ENCODE measurements at places on chromosomes 2 and 18. TPM values are rescaled to one million over a fixed set of nuclear protein-coding genes. Genes with fewer than 3 reads are reported as not detected.
A peak's percentile ranks its signal among the peaks of the same experiment; 100 is the strongest.

DNA sequence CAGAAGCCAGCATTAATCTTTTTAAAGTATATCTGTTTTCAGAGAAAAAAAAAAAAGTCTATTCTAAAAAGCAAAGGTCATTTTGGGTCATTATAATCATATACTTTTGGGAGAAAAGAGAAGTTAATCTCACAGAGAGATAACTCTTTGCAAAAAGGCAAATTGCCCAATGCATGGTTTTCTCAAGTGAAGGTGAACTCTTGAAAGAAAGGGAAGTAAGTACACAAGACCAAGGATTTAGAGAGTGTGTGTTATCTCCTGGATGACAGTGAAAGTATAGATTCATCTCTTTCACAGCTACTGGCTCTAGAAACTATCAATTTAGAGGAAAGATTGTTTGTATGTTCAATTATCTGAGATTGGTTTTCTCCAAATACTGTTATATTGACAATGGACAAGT, 151.4 kb downstream of the CD8B2 start:
- H3K4me3 ChIP-seq: no peak overlapping the region

DNA sequence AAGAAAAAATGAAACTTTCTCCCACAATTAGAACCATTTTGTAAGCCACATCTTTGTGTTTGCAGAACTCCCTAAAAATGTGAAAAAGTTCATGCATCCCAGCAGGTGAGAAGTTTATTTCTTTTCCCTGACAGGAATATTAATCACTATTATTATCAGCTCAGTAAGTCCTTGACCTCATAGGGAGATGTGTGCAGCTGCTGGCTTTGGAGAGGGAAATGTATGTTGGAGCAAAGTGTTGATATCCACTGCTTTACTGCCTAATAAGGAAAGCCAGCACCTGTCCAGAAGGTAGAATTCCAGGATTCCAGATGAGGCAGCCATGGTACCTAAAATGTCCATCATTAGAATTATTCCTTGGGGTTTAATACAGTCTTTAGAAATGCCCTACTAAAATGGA, 35.8 kb upstream of the CCNT2 start:
- no peaks in the 10 kb centered on the region for H3K36me3 ChIP-seq
- H3K27ac ChIP-seq: no peak overlapping the region
- no peak overlapping the region for H3K4me3 ChIP-seq
- H3K27me3 ChIP-seq: no peaks in the 10 kb centered on the region
- no peaks in the 10 kb centered on the region for H3K4me1 ChIP-seq
- no peak for DNase-seq

- DNase-seq: no peak
- no peaks in the 10 kb centered on the region for H3K27me3 ChIP-seq
- H3K27ac ChIP-seq: no peak overlapping the region
- H3K36me3 ChIP-seq: no peaks in the 10 kb centered on the region
- H3K4me3 ChIP-seq: no peak overlapping the region
- no peaks in the 10 kb centered on the region for H3K4me1 ChIP-seq
Measured at GRCh38 chr2:158735822-158736580, 59.1 kb upstream of the DAPL1 start.

DNA sequence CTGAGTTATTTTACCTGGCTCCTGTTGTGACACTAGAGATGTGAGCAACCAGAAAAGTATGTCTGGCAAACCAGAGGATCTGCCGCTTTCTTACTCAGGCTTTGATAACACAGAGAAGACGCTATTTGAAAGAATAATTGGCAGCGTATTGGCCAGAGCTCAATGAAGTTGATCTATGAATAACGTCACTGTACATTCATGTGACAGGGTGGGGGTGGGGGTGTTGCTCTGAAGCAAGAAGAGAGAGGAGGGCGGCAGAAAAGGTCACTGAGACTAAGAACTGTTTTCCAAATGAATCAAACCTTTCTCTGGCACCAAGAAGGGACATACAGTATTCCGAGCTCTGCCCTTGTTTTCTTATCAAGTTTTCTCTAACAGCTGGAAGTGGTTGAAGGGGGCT, 1.7 kb upstream of the ONECUT2 start:
- no peaks in the 10 kb centered on the region for H3K36me3 ChIP-seq
- H3K27me3 ChIP-seq: peaks cover 92% of the 10 kb centered on the region

DNA sequence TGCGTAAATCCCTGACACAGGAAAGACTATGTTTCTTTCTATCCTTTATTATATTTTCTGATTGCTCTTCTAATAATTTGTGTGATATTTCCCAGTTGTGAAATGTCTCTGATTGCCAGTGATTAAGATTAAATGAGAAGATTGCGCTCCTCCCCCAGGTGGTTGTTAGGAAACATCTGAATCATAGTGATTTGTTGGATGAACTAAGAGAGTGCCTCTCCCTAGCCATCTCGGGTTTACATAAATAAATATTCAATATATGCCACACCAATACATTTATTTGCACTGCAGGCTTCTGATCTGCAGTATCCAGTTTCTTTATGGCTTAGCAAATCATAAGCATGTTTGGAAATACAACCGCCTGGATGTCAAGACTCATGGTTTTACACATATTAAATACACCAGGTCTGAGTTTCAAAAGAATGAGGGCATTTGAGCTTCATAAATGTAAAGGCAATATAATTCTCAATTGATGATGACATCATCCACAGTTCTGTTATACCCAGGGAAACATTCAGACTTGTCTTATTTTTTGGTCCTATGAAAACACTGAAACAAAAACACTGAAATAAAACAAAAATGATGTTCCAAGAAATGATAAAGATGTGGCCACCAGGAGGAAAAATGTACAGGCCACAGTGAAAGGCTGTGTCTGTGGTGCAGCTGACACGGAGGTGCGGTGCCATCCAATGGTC, 826.7 kb upstream of the ACVR2A start:
- H3K4me1 ChIP-seq: no peaks in the 10 kb centered on the region
- peak; percentile 16 for DNase-seq
- no peak overlapping the region for H3K4me3 ChIP-seq
- H3K27ac ChIP-seq: no peak overlapping the region
- H3K27me3 ChIP-seq: no peaks in the 10 kb centered on the region

DNA sequence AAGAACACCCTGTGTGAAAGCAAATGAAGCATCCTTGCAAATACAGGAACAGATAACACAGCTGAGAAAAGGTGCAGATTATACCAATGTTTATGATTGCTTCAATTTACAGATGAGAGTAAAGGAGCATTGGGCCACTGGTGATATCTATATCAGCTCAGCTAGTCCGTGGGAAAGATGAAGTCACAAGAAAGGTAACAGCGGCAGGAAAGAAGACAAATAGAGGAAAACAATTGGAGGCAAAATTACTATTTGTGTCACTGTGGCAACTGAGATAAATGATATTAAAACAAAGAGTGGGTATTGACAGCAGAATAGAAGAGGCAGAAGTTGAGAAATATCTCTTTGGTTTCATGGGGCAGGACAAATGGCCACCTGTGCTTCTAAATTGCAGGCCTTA, 121.2 kb upstream of the CAVIN2 start:
- no peaks in the 10 kb centered on the region for H3K4me1 ChIP-seq
- no peak overlapping the region for H3K27ac ChIP-seq
- DNase-seq: no peak
- no peak overlapping the region for H3K4me3 ChIP-seq

GRCh38 chr2:26182441-26182840, 9.6 kb downstream of the GAREM2 start:
- H3K4me3 ChIP-seq: no peak overlapping the region
- H3K4me1 ChIP-seq: no peaks in the 10 kb centered on the region
- no peak for DNase-seq
- H3K27ac ChIP-seq: no peak overlapping the region
- no peaks in the 10 kb centered on the region for H3K36me3 ChIP-seq

DNA sequence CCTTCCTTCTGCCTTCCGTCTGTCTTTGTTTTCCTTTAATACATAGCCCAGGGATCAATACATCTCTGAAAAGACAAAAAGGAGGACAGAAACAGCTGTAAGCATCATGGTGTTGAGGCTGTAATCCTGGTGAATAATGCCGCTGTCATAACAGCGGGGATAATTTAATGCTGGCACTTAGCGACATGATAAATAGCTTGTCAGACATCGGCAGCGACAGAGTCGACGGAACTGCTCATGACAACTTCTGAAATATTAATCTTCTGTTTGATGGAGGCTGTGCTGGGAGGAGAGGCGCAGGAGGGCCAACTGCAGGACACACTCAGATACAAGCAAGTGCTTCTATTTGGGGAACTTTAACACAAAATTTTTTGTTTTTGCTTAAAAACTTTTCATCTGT, 602.2 kb downstream of the GALR1 start:
- H3K4me1 ChIP-seq: no peaks in the 10 kb centered on the region
- H3K36me3 ChIP-seq: no peaks in the 10 kb centered on the region
- H3K4me3 ChIP-seq: no peak overlapping the region
- no peak overlapping the region for H3K27ac ChIP-seq

COLEC11 gene
- 5.1 TPM for polyA plus RNA-seq

TCF23 gene
- not detected for polyA plus RNA-seq

All from cardiac muscle cell (in vitro differentiated cells and primary cell).